ENCODE measurements at places on chromosomes 12 and 14. TPM values are rescaled to one million over a fixed set of nuclear protein-coding genes. Genes with fewer than 3 reads are reported as not detected.

- DNase-seq = peak; percentile 85
Observed at GRCh38 chr12:56206452-56207166, 15.1 kb downstream of the RNF41 start.

DNA sequence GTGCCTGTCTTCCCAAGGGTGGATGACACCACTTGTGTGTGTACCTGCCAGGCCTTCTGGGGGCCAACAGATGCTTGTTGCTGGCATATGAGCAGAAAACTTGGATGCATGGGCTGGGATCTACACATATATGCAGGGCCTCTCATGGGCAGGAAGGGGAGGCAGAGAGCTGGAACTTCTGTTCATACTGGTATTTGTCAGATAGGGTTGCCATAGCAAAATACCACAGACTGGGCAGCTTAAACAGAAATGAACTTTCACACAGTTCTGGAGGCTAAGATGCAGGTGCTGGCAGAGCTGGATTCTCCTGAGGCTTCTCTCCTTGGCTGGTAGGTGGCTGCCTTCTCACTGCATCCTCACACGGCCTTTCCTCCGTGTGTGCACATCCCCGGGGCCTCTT, 121.8 kb downstream of the SUDS3 start:
- DNase-seq = no peak

DNA sequence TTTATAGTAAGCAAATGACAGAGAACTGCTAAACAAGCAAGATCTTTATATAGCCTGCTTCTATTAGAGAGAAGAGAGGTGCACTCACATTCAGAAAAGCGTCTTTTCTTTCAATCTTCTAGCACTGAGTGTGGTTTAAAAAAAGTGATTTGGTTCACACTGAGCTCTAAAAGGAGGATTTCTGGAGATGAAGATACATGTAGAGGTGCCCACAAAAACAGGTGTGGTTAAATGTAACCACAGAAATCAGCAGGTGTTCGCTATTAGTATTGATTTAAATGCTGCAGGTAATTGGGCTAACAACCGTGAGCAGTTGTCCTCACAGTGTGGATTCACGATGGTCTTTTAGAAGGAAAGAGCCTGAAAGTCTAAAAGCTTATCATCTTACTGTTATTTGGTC, 10.7 kb downstream of the PKP2 start:
- DNase-seq = no peak

DNA sequence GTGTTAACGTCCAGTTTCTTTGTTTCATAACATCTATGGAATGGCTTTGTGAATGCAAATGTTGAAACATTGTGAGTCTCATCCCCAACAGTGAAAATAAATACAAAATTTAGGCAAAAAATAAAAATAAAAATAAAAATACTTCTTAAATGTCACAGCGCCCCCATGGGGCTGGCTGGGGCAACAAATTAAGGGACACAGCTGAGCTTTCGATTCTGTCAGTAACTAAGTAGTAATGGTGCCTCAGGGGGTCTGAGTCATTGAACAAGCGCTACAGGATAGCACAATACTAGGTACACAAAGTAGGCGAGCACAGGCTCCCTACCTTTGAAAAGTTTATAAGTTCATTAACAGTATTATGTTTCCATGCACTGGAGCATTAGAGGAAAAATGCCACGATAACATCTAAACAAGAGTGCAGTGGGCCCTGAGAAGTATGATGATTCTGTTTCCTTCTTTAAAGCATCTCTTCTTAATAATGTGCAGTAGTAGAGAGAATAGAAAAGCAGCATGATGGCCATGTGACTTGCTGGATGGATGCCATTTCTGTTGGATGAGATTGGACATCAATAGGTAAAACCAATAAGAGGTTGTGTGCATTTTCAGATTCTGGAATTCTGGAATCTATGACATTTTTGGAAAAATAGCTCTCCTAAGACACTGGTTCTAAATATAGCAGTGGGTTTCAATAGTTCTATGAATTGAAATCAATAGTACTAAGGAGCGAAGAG, 667.2 kb downstream of the DIO2 start:
- DNase-seq = peak; percentile 19

DNA sequence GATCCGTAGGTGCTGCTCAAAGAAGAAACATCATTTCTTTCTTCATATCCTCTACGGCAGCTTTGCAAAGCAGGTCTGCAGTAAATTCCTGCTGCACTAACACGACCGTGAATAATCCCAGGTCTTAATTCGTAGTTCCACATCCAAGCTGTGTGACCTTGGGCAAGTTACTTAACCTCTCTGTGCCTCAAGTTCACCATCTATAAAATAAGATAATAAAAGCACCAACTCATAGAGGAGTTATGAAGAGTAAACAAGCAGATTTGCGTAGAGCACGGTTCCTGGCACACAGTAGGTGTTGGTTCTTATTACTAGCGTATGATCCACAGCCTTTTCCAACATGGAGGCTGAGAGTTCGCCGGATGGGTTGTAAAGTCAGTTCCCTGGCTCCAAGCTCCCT, 3.6 kb downstream of the NCOR2 start:
- DNase-seq = no peak

DNA sequence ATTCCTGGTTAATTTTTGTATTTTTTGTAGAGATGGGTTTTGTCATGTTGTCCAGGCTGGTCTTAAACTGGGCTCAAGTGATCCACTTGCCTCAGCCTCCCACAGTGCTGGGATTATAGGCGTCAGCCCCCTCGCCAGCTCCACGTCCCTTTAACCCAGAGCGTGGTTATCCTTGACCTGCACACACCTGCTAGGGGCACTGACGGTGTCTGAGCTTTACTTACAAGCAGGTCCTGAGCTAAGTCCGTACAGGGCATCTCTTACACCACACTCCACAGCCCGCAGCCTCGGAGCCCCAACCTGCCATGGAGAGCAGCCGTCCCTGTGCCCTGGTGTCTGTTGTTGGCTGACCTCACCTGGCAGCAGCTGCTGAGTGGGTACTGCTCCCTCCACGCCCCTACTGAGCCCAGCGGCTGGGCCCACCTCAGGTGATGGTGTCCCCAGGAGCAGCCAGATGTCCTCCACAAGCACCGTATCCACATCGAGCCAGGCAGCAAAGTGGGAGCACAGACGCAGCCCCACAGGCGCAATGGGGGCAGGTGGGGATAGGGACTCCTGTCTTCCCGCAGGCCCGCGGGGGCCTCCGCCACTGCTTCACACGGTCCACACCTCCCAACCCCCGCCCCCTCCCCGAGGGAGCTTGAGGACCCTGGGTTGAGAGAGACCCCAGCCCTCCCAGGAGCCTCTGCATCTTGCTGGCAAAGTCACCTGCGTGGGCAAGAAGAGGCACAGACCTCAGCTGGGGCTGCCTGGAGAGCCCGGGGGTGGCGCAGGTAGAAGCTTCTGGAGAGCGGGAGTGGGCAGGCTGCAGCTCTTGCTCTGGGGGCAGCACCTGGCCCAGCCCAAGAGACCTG, 325.4 kb upstream of the SFSWAP start:
- DNase-seq = peak; percentile 57

DNA sequence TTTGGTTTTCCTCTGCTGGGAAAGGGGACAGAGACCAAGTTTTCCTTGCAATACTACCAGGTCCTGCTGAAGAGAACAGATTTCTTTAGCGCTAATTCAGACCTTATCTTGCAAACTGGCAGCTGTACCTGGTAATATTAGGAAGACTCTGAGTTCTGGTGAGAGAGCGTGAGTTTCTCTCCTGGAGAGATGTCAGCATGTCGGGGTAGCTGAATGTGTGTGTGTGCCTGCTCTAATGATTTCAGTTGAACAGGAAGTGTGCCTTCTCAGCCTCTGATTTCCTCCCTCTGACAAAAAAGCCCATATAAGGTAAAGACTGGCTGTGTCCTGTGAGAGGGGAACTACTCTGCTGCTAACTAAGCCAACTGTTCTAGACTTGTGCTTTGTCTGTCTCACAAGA, 10.3 kb upstream of the ERP27 start:
- DNase-seq = peak; percentile 11

GRCh38 chr14:22691171-22691570, 47.0 kb upstream of the OR6J1 start:
- DNase-seq = no peak

DNA sequence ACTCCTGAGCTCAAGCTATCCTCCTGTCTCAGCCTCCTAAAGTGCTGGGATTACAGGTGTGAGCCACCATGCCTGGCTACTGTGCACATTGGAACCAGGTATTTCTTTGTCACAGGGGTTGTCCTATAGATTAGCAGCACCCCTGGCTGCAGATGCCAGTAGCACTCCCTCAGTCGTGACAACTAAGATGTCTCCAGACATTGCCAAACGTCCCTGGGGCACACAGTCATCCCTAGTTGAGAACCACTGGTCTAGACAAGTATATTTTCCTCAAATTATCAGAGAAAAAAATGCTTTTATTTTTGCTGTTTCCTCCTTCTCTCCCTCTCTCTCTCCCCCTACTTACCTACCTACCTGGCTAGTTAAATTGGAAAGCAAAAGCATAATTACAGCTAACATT, 17.9 kb upstream of the P2RX7 start:
- no peak for DNase-seq

GRCh38 chr12:28132398-28132797, 57.9 kb upstream of the CCDC91 start:
- DNase-seq = no peak

- no peak for DNase-seq
Observed at GRCh38 chr12:58969237-58969636, 48.9 kb upstream of the LRIG3 start.

- DNase-seq = peak; percentile 65
Observed at GRCh38 chr12:6538420-6539313, 4.3 kb downstream of the GAPDH start.

GRCh38 chr14:105019861-105020814, 745 bp downstream of the CDCA4 start:
- DNase-seq = peak; percentile 78

GRCh38 chr12:65532764-65533163, 254.3 kb downstream of the MSRB3 start:
- DNase-seq = no peak

- DNase-seq = peak; percentile 65
Observed at GRCh38 chr12:112937741-112938719, at the start of gene OAS3. Gene OAS3, plus strand, starts transcription at chr12:112938474. Its CDS starts 57 bp downstream, at chr12:112938531.

GRCh38 chr14:50228313-50228712, 3.1 kb downstream of the SOS2 start:
- no peak for DNase-seq

GRCh38 chr12:5396541-5396940, 35.4 kb upstream of the NTF3 start:
- no peak for DNase-seq

DNA sequence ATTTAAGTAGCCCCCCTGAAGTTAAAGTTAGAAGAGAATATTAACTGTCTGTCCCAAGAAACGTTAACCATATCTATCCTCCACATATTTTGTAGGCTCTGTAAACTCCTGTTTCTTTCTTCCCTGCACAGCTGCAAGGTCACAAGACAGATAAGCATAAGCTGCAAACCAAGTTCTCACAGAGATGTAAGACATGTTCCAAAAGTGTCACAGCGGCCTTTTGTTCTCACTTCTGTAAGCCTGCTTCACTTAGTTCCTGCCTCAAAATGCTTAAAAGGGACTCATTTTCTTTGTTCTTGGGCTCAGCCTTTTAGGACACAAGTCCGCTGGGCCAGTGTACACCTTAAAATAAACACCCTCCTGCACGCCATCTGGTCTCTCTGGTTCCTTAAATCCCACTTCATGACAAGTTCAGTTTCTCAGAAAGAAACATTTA, 3.2 kb downstream of the RNASE1 start:
- no peak for DNase-seq

DNA sequence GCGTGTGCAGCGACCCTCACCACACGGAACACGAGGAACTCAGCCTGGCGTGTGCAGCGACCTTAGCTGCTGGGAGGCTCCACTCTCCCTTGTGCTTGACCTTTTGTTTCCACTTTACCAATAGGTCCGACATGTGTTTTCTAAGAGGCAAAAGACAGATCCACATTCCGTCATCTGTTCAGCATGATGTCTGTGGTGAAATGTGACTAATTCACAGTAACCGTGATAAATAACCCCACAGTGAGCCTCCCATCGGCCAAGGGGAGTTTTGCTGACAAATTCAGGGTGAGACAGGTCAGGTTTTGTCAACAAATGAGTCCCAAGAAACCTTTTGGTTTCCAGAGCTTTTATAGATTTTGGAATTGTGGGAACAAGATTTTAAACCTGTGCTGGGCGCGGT, 55.9 kb downstream of the MOK start:
- DNase-seq = no peak

DNA sequence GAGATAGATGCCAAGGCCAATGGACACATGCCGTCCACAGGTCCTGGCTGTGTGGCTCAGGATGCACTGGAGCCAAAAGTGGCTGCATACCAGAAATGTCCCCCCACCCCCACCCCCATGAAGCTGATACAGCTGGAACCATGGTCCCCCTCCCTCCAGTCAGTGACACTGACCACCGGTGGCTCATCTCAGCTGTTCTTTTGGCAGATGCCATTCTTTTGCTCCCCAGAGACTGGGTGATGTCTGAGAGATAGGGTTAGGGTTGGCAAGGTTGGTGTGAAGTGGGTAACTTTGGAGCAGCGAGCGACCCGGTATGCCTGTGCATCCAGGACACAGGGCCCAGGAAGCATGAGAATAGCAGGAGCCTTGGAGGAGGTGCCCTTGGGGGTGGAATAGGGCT, 285.6 kb downstream of the CACNA1C start:
- DNase-seq = no peak

DNA sequence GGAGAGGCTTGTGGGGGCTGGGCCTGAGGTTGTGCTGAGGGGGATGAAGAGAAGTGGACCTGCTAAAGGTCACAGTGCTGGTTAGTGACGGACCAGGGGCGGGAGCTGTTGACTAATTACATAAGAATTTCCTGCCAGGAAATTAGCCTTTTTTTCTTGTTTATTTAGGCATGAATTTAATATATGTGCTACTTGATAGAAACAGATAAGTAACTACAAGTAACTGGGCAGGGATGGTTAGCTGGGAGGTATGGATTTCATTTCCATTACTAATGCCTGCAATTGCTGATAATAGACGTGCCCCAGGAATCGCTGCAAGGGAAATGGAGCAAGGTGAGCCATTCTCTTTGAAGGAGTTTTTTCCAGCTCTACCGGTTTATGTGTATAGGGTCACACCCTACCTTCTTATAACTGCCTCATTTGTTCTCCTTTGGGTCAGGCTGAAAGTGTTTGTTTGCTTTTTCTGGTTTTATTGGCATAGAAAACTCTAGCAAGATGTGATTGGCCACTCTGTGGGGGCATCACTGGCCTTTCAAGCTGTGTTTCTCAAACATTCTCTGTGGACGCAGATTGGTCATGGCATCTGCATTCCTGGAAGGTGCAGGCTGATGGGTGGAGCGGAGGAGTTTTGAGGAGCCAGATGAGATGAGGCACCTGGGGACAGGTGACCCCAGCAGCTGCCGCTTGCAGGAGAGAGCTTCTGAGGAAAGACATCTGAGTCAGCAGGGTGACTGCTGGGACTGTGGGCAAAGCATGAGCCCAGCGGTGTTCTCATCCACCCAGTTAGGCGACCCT, 19.0 kb upstream of the GPRC5A start:
- DNase-seq = peak; percentile 21

Gene HSPB8
- total RNA-seq = 15.8 TPM

Gene AQP6
- total RNA-seq = not detected

Gene RNASE3
- not detected for total RNA-seq

Gene VASH1
- total RNA-seq = 4.8 TPM

Gene SMIM41
- total RNA-seq = not detected

Gene GPR135
- 0.59 TPM for total RNA-seq

Gene HOXC10
- not detected for total RNA-seq

Gene ZNF385A
- total RNA-seq = 3.5 TPM

Gene ZNF839
- 18.9 TPM for total RNA-seq

Gene DIO3
- total RNA-seq = 0.85 TPM
